ENCODE measurements at places on chromosomes 7 and 10.
A peak's percentile ranks its signal among the peaks of the same experiment; 100 is the strongest.

DNA sequence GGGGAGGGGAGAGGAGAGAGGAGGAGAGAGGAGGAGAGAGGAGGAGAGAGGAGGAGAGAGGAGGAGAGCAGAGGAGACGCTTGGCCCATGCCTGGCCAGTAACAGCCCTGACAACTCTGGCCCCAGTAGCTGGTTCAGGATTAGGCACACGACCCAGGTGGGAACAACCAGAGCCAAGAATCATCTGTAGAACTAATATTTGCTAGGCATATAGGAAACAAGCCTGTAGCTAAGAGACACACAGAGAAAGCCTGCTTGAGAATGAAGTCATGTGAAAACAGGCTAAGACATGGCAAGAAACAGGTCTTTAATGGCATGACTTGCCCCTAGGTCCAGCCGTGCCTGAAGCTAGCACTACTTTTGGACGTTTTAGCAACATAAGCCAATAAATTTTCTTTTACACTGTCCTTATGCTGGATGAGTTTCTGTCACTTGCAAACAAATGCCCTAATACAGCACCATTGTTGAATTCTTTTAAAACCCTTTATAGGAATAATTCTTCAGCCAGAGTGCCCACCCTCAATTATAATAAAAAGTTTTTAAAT lies 17.5 kb downstream of the OSBPL3 start:
- DNase-seq = no peak

- no peak for DNase-seq
Measured at GRCh38 chr10:70412356-70412755, 8.4 kb downstream of the EIF4EBP2 start.

DNA sequence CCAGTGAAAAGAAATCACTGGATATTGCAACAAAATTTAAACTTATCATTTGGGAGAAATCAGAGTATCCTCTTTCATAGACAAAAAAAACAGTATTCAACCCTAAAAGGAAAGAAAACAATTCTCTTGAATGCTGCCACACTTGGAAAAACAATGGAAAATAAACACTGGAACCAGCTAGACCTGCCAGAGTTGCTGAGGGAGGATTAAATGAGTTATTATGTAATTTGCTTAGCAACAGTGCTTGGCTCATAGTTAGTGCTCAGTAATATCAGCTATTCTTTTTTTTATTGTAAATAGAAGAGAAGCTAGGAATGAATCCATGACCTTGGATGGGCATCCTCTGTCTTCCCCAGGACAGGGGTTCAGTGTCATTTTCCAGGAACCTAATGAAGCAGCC lies 11.0 kb upstream of the ZNF273 start:
- peak; percentile 5 for DNase-seq

GRCh38 chr7:127254163-127254684 lies 1.5 kb upstream of the GRM8 start:
- DNase-seq = no peak

DNA sequence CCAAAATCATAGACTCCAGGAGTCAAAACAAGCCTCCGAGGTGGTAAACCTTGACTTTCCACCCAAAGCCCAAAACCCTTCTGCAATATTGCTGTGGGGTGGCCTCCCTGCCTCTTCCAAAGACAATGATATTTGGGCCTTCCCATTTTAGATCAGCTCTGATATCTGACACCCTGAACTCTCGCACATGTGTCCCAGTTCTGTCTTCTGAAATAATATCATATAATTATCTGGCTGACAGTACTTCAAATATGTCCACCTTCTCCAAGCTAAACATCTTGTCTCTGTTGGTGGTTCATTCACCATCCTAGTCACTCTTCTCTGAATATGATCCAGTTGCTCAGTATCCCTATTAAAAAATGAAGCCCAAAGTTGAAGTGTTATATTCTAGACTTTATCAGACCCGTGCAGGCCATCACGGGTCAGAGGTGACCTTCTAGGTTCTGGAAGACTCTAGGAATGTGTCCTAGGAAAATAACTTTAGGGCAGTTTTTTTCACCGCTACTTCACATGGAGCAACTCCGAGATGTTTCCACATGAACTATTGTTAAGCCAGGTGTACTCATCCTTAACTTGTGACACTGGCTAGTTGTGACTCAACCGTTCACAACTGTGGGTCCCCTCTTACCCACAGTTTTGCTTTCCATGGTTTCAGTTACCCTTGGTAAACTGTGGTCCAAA lies 6.3 kb downstream of the TECTB start:
- no peak for DNase-seq

- peak; percentile 53 for DNase-seq
Measured at GRCh38 chr10:80498833-80499741, 38.6 kb upstream of the SH2D4B start.

- no peak for DNase-seq
Measured at GRCh38 chr10:103546401-103546800, 52.9 kb downstream of the NEURL1 start.

GRCh38 chr7:6198689-6199595 lies 73.5 kb downstream of the CYTH3 start:
- no peak for DNase-seq

- DNase-seq = no peak
Measured at GRCh38 chr7:100572949-100573675, 588 bp downstream of the SAP25 start.

DNA sequence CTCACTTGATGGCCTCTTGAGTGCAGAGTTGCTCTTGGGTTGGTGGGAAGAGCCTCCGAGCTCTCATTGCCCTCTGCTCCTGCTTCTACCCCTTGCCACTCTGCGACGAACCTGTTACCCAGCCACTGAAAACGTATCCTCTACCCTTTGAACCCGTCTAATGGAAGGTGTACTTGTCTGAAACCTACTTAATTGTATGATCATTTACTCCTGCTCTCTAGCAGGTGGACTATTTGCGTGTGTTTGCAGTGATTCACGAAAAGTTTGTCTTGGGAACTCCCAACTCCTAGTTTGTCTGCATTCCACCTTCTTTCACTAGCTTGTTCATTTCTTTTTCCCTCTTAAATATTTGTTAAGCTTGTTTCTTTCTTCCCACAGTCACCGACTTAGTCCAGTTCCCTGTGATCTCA lies 503 bp downstream of the CROT start:
- DNase-seq = no peak

DNA sequence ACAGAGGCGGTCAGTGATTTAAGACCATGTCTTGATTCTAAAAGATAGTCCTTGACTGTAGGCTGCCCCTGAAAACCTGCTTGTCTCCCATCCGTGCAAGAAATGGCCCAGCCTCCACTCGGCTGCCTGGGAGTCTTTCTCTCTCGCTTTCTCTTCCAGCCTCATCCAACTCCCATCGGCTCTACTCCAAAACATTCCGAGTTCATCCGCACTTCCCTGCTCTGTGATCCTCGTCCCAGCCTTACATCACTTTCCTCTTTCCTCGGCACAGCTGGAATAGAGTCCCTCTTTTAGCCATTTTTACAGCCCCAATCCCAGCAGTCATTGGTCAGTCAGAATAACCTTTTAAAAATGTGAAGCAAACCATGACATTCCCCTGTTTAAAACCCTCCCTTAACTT lies 135.1 kb downstream of the TAX1BP1 start:
- no peak for DNase-seq

- peak; percentile 45 for DNase-seq
Measured at GRCh38 chr7:29177963-29178600, 16.5 kb upstream of the CHN2 start.

DNA sequence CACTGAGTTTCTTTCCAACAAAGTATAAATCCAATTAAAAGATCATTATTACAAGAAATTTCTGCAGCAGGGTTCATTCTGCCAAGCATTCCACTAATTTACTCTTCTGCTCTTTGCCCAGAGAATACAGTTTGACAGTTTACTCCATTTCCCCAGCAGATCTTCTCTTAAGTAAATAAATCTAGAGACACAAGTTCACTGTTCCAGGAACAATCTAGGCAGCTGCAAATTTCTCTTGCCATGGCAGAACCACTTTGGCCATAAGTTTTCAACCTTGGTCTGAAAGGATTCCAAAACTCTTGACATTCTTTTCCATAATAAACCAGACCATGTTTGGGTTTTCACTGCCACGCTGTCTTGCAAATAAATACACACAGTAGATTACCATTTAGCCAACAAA lies 11.5 kb downstream of the RGS10 start:
- no peak for DNase-seq

- DNase-seq = peak; percentile 29
Measured at GRCh38 chr10:126062131-126063032, 166.0 kb downstream of the FANK1 start.

- no peak for DNase-seq
Measured at GRCh38 chr10:114115661-114116445, 58.1 kb downstream of the CCDC186 start.

DNA sequence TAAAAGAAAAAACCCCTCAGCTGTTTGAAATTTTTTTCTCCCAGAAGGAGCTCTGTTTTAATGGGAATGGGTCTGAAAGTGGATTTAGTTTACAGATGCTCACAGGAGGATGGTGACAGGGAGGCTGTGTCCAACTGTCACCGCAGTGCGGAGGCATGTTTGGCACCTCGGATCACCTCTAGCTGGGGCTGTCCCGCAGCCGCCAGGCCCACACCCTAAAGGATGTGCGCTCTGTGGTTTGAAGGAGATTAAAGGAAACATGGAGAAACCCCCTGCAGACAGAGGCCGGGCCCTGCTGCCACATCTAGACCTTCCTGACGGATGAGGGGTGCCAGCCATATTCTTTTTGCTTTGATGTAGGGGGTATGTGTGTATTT lies 160.6 kb downstream of the DNAJB6 start:
- no peak for DNase-seq

DNA sequence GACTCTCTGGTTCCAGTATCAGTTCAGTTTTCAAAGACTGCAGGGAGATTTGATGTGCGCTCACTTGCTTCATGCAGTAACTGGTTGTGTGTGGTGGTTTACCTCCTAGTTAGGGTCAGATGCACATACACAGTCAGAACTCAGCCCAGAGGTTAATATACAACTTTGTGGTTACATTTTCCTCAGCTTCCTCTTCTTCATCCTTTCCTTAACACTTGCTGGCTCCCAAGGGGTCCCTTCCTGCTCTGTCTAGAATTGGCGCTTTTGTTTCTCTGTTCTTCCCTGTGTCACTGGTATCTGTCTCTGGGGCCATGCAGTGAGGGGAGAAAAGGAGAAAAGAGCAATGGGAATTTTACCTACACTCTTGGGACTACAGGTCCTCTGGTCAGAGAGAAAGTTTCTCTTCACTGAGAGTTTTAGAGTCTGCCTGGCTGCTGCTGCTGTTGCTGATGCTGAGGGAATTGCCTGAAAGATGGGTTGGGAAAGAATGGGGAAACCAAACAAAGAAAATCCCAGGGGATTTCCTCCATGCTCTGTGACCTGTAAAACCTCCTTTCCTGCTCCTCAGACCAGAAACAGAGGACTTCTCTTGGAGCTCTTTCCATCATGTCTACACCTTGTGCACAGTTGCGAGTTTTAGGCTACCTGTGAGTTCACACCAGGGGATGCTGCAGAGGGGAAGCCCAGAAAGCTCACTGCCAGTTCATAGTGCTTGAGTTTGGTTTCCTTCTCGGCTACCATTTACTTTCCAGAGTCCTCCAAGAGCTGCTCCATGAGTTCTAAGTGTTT lies 74.6 kb downstream of the WDFY4 start:
- DNase-seq = no peak

- DNase-seq = no peak
Measured at GRCh38 chr10:60281331-60281730, 108.3 kb downstream of the ANK3 start.

GRCh38 chr10:95508730-95509129 lies 52.4 kb downstream of the SORBS1 start:
- DNase-seq = no peak

GRCh38 chr10:43939939-43940820 lies 291.5 kb upstream of the ZNF32 start:
- no peak for DNase-seq

DNA sequence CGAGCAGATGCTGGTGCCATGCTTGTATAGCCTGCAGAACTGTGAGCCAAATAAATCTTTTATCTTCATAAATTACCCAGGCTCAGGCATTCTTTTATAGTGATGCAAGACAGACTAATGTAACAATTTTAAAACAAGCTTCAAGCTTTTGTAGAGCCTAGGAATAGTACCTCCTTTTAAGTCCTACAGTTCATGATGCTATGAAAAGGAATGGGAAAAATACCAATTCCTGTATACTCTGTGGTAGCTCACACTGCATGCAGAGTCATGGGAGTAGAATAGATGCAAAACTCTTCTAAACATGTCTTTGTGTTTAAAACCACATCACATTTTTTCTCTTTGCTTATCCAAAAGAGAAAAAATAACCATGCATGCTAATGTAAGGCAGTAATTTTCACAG lies 66.6 kb upstream of the WNT16 start:
- DNase-seq = no peak

GRCh38 chr10:13062803-13063202 lies 37.2 kb upstream of the OPTN start:
- DNase-seq = no peak

DNA sequence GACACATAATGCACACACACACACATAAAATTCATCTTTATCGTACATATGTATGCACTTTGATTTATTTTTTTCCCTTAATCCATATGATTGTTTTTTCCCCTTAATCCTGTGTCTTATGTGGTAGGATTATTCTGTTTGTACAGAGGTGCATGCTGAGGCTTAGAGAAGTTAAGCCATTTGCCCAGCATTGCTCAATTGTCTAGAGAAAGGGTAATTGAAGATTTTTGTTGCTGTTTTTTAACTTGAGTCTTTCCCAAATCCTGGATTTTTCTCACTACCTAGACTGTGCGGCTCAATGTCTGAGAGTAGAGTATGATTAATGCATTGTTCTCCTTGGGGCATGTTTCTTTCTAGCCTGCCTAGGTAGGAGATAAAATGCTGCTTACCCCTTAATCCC lies 35.0 kb downstream of the WBP1L start:
- DNase-seq = no peak

- DNase-seq = no peak
Measured at GRCh38 chr10:43573250-43574000, 991 bp downstream of the ZNF239 start.

GRCh38 chr7:108249453-108249852 lies 119.3 kb upstream of the LAMB4 start:
- DNase-seq = no peak

GRCh38 chr7:45118292-45118691 lies 6.8 kb upstream of the TBRG4 start:
- DNase-seq = no peak
